ENCODE measurements at places on chromosomes 6 and 20. TPM values are rescaled to one million over a fixed set of nuclear protein-coding genes. Genes with fewer than 3 reads are reported as not detected.

DNA sequence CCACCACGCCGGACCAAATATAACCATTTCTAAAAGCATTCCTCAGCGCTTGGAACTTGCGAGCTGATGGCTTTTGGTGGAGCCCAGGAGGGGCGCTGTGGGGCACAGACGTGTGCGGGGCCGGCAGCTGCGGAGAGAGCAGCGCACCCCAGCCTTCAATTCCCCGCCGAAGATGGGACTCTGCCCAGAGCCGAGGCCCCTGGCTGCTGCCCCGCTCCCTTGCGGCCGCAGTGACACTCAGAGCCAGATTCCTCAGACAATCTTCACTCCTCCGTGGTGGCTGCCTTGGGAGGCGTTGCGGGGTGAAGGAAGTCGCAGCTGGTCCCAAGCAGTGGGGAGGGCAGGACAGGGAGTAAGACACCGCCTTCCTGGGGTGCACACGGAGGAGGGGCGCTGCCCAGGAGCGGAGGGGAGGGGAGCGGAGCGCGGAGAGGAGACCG, 87.7 kb downstream of the TMEM242 start:
- no peak for DNase-seq

DNA sequence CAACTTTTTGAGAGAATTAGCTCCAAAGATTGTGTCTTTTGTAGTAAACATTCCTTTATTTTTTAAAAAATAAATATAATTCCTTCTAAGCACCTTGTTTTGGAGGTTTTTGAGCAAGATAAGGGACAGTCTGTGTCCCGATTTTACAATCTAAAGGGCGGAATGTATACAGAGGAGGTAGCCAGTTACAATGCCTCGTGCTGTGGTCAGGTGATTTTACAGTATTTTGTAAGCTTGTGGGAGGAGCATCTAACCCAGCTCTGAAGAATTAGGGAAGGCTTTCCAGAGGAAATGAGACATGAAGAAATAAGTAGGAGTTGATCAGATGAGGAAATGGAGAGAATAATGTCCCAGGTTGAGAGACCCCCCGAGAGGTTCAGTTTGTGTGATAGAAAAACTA, 1.3 kb downstream of the HINT3 start:
- peak; percentile 50 for DNase-seq

- DNase-seq, result no peak
Observed at GRCh38 chr20:38747495-38748096, 664 bp upstream of the ACTR5 start.

- DNase-seq, result no peak
Observed at GRCh38 chr6:6176127-6176526, 144.3 kb downstream of the F13A1 start.

Gene MUC22
- total RNA-seq, result not detected

Gene DAAM2
- 9.6 TPM for total RNA-seq

DNA sequence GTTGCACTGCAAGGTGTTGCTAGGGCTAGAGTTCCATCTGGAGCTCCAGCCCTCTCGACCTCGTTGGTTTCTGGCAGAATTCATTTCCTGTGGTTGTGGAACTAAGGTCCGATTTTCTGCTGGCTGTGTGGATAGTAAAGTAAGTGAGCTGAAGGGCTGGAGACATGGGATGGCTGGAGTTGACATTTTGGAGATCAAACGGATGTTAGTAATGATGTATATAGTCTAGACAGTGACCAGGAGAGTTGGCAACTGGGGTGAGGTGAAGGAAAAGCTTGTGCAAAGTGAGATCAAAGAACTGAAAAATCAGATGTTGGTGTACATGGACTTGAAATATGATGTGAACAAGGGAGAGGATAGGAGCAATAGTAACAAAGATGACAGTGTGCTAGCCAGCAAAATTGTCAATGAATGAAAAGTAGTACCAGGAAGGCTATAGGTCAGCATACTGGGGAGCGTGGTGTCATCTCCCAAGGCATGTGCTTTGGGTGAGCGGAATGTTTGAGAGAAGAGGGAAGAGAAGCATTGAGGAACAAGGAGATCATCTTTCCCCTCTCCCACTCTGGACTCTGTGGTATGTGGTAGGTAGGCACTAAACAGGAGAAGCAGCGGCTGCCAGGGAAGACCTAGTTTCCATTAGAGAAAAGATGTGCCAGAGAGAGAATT, 7.8 kb downstream of the QRSL1 start:
- no peak for DNase-seq

DNA sequence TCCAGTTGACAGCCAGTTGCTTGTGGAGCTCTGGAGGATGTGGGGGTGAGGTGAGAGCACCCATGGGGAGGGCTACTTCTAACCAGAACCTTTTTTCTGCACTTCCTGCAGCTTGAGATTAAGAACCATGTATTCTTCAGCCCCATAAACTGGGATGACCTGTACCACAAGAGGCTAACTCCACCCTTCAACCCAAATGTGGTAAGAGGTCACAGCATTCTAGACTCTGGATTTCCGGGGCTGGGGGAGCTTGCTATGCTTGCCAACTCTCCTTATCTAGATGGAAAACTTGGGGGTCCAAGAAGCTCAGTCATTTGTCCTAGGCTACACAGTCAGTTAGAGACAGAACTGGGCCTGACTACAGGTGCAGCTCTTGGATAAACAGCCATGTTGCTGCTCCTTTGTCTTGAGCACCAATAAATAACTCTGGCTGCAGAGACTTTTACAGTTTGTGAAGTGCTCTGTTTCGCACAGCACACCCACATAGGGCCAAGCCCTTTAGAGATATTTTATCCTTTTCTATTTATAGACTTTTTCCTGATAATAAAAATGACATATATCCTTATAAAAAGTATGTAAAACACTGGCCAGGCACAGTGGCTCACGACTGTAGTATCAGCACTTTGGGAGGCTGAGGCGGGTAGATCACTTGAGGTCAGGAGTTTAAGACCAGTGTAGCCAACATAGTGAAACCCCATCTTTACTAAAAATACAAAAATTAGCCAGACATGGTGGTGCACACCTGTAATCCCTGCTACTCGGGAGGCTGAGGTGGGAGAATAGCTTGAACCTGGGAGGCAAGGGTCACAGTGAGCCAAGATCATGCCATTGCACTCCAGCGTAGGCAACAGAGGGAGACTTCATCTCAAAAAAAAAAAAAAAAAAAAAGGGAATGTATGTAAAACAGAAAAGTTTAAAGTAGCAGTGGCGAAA, 10.6 kb upstream of the IFT52 start:
- DNase-seq, result no peak

DNA sequence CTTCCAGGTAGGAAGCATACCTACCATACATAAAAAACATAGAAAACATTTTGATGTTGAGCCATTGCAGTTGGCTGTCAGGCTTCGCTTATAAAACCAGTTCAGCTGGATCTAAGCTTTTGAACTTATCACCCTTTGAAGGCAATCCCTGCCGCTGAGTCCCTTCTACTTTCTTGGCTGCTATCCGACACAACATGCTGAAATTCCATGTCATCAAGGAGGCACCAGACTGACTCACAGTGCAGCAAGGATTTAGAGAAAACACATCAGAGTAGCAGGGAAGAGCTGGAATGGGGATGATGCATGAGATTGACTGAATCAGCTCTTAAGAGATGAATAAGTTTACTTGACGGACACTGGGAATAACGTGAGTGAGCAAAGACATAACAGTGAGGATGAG, 135.0 kb upstream of the MAN1A1 start:
- peak; percentile 11 for DNase-seq

Gene ZNF391
- total RNA-seq, result 0.37 TPM

Gene AGPAT1
- 51.3 TPM for total RNA-seq

DNA sequence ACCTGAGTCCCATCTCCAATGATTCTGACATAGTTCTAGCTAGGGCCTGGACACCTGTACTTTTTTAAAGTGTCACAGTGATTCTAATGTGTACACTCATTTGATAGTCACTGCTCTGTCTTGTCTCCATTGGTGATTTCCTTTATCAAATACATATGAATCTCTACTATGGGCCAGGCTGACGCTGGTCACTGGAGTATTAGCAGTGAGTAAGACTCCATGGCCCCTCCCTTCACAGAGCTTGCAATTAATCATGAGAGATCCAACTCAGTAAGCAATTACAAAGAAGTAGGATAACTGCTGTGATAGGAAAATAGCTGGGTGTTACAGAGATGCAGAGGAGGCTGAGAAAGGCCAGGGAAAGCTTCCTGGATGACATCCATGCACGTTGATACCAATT, 19.3 kb upstream of the SASH1 start:
- no peak for DNase-seq

GRCh38 chr20:5222919-5223634, 93.7 kb downstream of the PROKR2 start:
- DNase-seq, result peak; percentile 61

GRCh38 chr20:49385465-49385864, 97.0 kb downstream of the KCNB1 start:
- DNase-seq, result peak; percentile 34

DNA sequence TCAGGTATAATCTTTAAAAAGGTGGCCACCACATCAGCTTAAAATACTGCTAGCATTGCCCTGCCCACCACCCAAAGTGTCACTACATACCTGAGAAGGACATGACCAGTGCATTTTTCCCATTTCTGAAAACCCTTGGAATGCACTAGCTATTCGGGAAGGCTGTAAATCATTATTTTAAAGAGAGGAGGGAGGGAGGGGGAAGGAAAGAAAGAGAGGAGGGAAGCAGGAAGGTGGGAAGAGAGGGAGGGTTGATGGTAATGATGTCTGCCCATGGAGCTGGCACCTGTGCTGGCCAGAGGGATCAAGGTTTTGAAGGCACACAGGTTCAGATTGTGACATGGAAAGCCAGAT, 32.4 kb downstream of the VAPB start:
- no peak for DNase-seq

Gene STMND1
- not detected for total RNA-seq

DNA sequence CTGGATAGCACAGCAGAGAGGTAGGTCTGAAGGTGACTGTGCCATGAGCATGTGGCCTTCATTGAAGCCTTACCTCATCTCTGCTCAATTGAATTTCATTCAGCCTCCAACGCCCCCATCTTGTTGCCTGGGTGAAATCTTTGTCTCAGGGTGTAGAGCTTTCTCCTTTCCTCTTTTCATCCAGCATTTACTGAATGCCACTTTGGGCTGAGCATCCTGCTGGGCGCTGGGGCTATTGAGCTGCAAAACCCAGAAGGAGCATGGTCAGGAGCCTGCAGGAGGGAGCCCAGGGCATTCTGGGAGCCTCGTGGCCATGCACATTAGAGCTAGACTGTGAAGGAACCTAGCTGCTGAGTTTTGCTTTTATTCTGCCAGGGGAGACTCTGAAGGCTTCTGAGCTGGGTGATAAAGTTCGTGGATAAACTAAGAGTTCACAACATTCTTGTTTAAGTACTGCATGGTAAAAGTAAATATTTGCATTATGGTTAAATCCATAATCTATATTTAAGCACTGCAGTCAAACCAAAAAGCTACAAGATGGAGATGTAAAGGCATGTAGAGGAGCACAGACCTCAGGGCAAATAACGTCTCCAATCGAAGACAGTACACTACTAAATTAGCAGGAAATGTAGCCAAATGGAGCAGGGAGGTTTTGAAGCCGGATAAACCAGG, 13.2 kb upstream of the ASXL1 start:
- DNase-seq, result no peak

GRCh38 chr6:69623357-69623756, 173.5 kb downstream of the LMBRD1 start:
- no peak for DNase-seq

DNA sequence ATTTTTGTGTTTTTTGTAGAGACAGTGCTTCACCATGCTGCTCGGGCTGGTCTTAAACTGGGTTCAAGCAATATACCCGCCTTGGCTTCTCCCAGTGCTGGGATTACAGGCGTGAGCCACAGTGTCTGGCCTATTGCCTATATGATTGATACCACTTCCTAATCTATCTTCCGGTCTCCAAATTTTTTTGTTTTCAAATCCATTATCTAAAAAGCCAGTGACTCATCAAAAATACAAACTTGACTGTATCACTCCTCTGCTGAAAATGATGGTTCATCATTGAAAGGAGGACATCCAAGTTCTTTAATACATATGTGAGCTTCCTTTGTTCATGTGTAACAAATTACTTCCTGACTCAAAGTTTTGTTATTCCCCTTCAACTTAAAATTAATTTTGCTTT, 35.5 kb downstream of the FAM8A1 start:
- DNase-seq, result no peak

DNA sequence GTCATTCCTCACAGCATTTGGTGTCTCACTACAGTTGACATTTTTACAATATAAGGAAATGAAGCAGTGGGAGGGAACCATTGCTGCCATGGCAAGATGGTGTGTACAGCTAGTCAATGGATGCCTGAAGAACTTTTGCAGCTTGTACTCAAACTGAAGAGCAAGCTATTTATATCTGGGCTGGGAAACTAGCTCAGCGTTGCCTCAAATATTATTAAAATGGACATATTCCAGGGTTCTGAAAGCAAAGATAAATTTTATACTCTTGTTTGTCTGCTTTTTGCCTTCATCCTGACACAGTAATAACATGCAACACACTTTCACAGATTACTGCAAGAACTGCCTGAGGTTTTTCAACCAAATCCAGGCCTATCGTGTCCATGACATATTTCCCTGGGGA, 156.4 kb upstream of the COL21A1 start:
- no peak for DNase-seq

Gene GJA10
- not detected for total RNA-seq

DNA sequence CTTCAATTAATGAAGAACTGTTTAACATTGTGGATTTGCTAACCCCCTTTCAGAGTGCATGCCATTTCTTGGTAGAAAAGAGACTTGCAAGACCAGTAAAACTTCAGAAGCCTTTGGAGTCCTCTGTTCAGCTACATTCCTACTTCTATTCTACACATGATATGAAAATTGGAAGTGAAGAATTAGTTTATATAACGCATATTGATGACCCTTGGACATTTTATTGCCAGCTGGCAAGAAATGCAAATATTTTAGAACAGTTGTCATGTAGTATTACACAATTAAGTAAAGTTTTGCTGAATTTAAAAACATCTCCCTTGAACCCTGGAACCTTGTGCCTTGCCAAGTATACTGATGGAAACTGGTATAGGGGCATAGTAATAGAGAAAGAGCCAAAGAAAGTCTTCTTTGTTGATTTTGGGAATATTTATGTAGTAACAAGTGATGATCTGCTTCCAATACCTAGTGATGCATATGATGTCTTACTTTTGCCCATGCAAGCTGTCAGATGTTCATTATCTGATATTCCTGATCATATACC, 3.3 kb downstream of the TDRD6 start:
- no peak for DNase-seq

- no peak for DNase-seq
Observed at GRCh38 chr6:108203189-108204112, 37.6 kb downstream of the NR2E1 start.

Gene GPR6
- not detected for total RNA-seq

Gene SNAP25
- total RNA-seq, result 1.2 TPM

- no peak for DNase-seq
Observed at GRCh38 chr6:35924146-35924545, 3.2 kb upstream of the SRPK1 start.

Gene OOEP
- not detected for total RNA-seq

- DNase-seq, result no peak
Observed at GRCh38 chr6:13001927-13002326, 285.4 kb downstream of the PHACTR1 start.

GRCh38 chr20:48631114-48632016, 196.4 kb downstream of the PREX1 start:
- DNase-seq, result no peak

- DNase-seq, result no peak
Observed at GRCh38 chr6:170274713-170275560, 15.9 kb downstream of the DLL1 start.

GRCh38 chr6:10099529-10100140, 315.2 kb downstream of the TFAP2A start:
- no peak for DNase-seq

GRCh38 chr6:112938650-112939049, 591.5 kb downstream of the RFPL4B start:
- DNase-seq, result no peak

GRCh38 chr20:36506253-36506652, 35.1 kb upstream of the MYL9 start:
- DNase-seq, result no peak
